Mammary epithelial cell (primary cell): ENCODE measurements at places on chromosomes 5 and 9.

GRCh38 chr9:132942541-132943182 is 1.8 kb downstream of the TSC1 start:
- peak; percentile 16 for DNase-seq

DNA sequence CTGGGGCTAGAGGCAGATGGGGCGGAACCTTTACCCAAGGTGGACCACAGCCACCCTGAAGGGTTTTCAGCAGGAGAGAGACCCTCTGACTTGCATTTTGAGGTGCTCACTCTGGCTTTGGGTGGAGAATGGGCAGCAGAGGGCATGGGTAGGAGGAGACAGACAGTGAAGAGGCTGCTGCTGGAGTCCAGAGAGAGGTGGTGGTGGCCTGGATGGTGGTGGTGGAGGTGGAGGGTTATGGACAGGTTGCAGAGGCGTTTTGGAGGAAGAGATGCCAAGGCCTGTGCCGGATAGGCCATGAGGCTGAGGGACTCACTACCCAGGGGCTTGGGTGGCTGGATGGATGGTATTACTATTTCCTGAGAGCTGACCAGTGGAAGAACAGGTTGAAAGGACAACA is 46.1 kb upstream of the CDKN2AIPNL start:
- no peak for DNase-seq

DNA sequence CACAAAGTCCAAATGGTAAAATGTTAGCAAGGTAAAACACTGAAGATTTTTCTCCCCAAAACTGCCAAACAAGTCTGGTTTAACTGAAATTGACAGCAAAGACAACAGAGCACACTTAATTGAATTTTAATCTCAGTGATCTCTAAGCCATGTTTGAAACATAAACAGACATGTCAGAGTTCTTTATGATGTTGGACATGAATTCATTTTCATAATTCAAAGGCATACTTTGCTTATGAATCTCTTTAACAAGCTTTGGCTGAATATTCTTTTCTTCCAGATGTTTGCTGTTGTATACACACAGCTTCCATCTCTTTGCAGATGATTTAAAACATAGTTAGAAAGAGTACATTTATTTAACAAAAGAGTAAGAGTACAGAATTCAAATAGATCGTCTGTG is 509.1 kb downstream of the RAB3C start:
- no peak for DNase-seq

GRCh38 chr9:20197976-20198685 is 409.3 kb upstream of the SLC24A2 start:
- DNase-seq = peak; percentile 43

DNA sequence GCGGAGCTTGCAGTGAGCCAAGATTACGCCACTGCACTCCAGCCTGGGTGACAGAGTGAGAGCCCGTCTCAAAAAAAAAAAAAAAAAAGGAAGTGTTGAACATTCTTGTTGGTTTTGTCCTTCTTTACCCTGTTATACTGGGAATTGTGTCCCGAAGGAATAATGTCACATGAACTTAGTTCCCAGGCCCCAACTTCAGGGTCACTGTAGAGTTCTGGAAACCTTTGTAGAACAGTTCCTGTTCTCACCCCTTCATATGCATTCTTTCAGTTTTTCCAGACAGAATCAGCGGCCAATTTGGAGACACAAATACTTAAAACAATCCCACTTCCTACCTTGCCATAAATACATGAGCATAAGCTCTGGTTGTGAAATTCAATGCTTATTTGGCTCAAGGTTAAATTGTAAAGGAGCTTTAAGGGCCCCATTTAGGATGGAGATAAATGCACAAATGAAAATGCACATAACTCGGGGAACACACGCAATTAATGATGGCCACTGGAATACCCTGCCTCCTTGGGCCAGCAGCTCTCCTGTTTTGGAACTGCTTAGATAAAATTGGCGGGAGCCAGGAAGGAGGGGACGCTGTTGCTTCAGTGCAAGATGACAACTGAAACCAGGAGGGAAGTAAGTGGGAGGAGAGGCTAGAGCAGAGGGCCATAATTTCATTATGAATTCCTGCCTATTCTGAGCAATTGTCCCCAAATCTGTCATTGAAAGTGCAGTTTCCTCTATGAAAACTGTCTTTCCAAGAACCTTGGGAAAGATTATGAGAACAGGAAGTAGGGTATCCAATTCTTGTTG is 153.7 kb downstream of the FGF1 start:
- no peak for DNase-seq

DNA sequence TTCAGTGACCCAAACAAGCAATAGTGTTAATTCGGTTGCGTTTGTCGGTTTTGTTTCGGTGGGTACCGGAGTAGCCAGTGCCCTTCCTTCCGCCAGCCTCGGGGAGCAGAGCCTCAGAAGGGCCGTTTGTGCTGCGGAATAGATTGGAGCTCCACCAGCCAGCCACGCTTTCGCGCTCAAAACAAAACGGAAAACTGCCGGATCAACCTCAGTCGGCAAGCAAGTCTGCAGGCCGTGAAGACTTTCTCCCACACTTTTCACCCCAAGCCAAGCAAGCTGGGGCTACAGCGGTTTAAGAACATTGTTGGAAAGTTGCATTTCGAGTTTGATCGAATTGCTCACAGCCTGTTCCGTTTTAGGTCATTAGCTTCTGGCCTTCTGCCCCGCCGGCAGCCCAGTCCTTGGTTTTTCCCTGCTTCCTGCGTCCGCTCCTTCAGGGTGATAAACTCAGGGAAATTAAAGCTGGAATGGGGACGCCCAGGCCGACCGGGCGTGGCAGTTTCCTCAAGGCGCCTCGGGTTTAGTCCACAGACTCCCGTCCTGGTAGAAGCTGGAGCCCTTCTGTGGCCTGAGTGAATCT is 803 bp upstream of the CCNO start:
- DNase-seq = peak; percentile 47

- peak; percentile 17 for DNase-seq
These were observed 293.5 kb downstream of the HINT1 start for GRCh38 chr5:130871346-130872086.

- no peak for DNase-seq
These were observed 4.0 kb downstream of the MAPK9 start for GRCh38 chr5:180287868-180288267.
